ENCODE measurements at places on chromosomes 3 and 15.

GRCh38 chr3:15903164-15903563, 105.4 kb upstream of the ANKRD28 start:
- no peak for DNase-seq

GRCh38 chr3:48268936-48269561, 28.1 kb downstream of the ZNF589 start:
- no peak for DNase-seq

- no peak for DNase-seq
Observed at GRCh38 chr3:169305460-169305859, 358.1 kb downstream of the MECOM start.

DNA sequence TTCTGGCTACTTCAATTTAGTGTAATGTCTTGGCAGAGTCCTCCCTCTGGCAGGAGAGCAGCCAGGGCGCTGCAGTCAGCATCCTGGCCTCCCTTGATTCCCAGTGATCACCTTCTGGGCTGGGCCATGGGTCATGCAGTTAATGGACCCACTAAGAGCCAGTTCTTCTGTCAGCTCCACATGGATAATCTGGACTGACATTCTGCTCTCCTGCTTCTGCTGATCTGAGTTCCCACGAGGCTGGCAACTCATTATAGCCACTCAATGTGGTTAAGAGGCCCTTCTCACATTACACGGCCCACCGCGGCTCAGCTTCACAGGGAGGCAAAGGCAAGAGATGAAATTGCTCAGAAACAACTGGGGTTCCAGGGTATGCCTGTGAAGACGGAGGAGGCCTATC, 94.0 kb downstream of the WDR76 start:
- no peak for DNase-seq

- DNase-seq = no peak
Observed at GRCh38 chr3:160106905-160107861, 118.0 kb upstream of the C3orf80 start.

DNA sequence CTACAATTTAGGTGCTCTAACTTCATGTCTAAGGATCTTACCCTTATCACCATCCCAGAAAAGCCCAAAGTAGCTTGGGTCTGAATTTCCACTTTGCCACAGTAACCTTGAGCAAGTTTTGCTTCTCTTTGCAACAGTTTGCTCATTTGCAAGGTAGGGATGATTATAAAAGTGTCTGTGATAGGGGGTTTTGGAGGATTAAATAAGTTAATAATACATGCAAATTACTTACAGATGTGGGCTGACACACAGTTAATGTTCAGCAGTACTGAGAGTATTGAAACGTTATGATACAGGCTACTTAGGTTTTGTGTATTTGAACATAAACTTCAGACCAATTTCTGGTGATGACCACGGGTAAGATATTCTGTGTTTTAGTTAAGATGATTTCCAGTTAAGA, 444.7 kb upstream of the TPRG1 start:
- no peak for DNase-seq

DNA sequence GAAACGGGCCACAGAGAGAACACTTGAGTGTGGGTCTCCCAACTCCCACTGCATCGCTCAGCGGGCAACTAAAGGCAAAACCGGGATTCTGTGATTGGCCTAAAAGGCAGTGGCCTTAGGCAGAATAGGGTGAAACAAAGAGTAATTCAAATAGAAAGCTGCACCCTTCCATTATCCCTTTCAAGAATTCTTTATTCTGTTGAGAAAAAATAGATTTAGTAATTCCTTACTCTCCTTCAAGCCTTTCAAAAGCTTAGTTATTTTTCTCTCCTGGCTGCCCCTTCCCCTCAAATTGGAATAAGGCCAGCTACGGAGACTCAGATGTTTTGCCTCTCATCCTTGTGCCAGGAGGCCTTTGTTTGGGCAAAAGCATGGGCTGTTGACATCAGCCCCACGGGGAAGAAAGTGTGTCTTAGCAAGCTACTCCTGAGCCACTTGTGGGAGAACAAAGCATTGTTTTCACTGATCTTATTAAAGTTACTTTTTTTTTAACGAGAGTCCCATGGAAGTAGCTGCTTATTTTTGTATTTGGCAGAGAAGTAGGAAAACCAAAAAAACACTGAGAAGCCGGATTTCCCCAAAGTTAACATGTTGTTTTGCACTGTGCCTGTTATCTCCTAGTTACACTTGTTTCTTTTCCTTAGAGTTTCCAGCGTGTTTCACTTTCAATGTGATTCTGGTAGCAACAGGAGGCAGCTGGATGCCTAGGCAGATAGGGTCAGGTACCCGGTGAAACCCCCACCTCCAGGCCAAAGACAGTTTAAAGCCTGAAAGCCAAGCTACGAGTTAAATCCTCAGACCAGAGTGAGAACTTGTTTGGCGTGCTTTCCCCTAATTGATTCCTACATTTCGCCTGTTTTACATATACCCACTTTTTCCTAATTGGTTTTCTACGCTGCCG, 2.2 kb downstream of the ST6GAL1 start:
- no peak for DNase-seq

DNA sequence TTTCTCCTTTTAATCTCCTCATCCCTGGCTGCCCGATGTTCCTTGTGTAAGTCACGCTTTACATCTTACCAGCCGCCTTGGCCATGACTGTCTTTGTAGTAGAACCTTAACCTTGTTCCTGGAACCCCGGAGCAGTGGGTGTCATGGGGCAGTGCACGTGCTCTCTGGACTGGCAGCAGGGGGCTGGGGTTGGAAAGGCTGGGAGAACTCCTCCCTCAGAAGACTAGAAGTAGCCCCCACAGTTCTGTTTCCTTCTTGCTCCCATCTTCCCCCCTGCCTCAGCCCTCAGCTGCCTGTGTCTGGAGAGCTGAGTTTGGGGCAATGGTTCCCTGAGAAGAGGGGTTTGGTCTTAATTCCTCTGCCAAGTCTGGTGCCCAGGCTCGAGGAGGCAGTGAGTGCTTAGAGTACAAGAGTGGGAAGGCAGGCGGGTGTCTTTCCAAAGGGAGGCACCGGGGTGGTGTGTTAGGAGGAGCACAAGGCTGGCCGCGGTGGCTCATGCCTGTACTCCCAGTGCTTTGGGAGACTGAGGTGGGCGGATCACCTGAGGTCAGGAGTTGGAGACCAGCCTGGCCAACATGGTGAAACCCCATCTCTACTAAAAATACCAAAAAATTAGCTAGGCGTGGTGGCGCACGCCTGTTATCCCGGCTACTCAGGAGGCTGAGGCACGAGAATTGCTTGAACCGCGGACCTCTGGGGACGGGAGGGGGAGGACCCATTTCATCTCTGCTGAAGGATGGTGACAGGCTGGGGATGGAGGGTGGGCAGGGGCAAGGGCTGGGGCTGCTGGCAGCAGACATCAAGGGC, 100.4 kb downstream of the VGLL4 start:
- no peak for DNase-seq

DNA sequence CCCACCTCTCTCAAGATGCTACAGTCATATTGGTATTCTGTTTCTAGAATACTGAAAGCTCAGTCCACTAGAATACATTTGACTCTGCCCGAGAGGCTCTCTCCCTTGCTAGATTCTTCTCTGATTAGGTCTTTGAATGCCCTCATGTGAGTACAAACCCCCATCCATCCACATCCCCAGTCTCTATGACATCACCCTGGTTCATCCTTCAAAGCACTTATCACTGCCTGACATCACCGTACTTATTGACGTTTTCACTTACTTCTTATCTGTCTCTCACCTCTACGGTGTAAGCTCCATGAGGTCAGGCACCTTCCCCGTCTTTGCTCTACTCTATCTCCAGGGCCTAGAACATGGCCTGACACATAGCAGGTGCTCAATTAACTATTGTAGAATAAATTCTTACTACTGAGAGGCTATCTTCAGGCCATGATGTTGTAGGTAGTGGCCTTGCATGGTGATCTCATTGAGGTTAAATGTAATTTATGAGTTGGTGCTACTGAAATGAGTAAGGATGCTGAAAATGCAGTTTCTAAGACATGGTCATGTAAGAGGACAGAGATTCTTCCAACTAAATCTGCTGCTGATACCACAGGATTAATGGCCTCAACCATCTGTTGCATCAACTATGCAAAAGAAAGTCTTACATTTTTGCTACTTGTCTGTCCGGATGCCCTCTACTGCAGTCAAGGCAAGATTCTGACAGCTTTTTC, 26.8 kb downstream of the EOGT start:
- no peak for DNase-seq
